ENCODE measurements at places on chromosomes 4 and X. TPM values are rescaled to one million over a fixed set of nuclear protein-coding genes. Genes with fewer than 3 reads are reported as not detected.

DNA sequence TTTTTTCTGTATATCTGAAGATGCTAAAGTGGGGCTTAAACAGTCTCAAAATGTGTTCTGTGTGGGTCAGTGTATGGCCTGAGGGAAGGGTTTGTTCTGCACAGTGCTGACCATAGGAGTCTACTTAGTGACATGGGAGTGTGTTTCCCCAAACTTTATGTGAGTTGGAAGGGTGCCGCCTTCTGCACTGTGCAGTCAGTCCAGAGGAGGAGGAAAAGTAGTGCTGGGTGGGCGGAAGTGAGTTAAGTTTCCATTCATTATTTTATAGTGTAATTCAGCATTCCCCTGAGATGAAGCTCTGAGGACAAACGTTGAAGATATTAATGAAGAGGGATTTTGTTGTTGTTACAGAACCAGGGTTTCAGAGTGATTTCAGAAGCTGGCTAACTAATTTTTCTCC, 2.9 kb downstream of the CHST7 start:
- DNase-seq: no peak

- DNase-seq: no peak
Observed at GRCh38 chr4:179817317-179817716, 2375.1 kb upstream of the AGA start.

The NPNT gene
- total RNA-seq: 33.4 TPM

The USP26 gene
- not detected for total RNA-seq

The CTAG1B gene
- total RNA-seq: not detected

GRCh38 chr4:105193536-105193935, 46.9 kb downstream of the TET2 start:
- no peak for DNase-seq

DNA sequence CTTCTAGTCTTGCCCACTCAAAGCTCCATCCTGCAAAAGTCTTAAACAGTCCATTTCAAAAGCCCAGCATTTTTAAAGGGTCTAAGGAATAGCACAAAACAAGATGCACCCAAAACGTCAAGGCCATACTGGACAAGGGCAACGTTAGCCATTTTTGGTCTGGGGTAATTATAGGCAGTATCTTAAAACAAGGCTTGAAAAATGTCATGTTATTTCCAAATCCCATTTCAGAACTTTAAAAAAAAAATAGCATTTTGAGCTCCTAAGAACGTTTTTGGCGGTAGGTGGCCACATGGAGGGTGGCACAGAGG, 584 bp upstream of the TMEM165 start:
- DNase-seq: no peak

The PTCHD1 gene
- total RNA-seq: 0.92 TPM

DNA sequence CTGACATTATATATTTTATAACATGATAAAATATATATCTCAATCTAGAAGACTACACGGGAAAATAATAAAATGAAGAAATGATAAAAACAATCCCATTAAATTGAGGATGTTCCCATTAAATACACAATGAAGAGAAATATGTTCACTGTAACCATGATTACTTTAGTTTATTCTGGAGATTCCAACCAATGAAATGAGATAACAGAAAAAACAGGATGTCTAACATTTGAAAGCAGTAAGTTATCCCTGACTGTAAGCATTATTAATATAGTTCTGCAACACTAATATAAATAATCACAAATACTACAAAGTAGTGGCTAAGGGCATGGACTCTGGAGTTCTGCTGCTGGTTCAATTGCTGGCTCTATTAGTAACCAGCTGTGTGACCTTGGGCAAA, 169.4 kb downstream of the RNF150 start:
- DNase-seq: no peak

- no peak for DNase-seq
Observed at GRCh38 chr4:48901196-48901595, 5.4 kb downstream of the OCIAD2 start.

The RASSF6 gene
- not detected for total RNA-seq

The PCDH18 gene
- total RNA-seq: 9.8 TPM

DNA sequence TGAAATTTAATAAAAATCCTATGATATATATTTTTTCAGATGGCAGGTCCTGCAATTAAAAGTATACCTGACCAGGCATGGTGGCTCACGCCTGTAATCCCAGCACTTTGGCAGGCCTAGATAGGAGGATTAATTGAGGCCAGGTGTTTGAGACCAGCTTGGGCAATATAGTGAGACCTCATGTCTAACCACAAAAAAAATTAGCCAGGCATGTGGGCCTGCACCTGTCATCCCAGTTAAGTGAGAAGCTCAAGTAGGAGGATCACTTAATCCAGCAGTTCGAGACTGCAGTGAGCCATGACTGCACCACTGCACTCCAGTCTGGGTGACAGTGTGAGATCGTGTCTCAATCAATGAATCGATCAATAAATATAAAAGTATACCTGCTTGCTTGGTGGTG, 2.5 kb downstream of the OCIAD2 start:
- no peak for DNase-seq

- DNase-seq: no peak
Observed at GRCh38 chr4:2178986-2179385, 62.9 kb downstream of the HAUS3 start.

The HTRA3 gene
- total RNA-seq: 15.7 TPM

DNA sequence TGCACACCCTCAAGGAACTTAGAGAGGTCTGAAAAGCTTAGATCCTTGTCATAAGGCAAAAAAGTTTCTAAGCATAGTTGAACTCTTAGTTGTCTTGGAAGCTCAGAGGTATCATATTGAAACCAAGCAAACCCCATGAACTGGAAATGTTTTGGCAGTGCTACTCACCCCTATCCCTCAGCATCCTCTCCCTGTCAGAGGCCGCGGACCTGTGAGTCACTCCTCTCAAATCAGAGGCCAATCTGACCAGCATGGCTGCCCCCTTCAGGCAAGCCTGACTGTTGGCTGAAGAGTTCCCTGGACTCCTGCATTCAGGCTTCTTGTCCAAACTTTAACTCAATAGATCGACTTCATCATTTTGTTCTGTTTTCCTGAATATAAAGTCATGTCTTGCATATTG, 69.4 kb downstream of the KCNIP4 start:
- DNase-seq: no peak

- DNase-seq: peak; percentile 86
Observed at GRCh38 chr4:123616951-123617461, 220.4 kb downstream of the SPRY1 start.

DNA sequence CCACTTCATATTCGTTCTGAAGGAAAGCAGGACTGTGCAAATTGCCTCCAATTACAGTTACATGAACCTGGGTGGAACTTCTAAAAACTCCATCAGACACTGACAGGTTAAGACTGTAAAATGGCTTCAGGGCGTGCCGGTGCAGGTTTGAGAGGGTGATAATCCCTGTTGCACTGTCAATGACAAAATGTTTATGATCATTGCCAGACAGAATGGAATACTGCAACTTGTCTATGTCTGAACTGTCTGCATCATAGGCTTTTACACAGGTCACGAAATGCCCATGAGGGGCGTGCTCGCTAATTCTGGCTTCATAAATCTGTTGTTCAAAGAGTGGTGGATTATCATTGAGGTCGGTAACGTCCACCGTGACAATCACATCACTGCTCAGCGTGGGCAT, 63.7 kb upstream of the MTNR1A start:
- no peak for DNase-seq

The LGI2 gene
- 4.8 TPM for total RNA-seq

The MAPK10 gene
- total RNA-seq: 13.4 TPM

- DNase-seq: no peak
Observed at GRCh38 chr4:74796631-74797030, 2.3 kb upstream of the BTC start.

DNA sequence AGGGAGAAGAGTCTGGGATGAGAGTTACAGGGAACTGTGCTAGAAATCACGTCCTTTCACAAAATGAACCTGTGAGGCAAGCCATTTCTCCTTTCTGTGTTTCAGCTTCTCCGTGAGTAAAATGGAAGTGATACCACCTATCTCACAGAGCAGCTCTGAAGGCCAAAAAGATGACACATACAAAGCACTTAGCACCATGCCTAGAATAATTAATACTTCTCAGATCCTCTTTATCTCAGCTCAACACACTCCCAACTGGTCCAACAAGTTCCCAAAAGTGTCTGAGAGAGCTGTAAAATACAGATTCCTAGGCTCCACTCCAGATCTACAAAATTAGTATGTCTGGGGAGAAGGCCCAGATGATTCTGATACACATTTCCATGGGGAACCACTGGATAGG, 38.3 kb downstream of the LHFPL1 start:
- no peak for DNase-seq

The MAGED4B gene
- total RNA-seq: 32.1 TPM

DNA sequence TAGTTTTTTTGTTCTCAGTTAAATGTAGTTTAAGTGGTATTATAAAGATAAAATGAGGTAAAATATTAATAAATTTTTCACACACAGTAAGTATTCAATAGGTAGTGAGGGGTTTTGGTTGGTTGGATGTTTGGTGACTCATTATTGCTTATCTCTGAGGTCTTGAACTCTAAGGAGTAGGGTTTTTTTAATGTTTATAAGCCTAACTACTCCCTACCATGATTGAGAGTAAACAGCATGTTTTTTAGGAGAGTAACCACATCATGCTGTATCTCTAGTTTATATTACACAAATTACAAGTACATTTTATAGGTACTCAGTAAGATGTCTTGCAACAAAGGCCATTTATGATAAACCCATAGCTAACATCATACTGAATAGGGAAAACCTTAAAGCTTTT, 181.6 kb downstream of the MAPK10 start:
- no peak for DNase-seq

The GYPA gene
- total RNA-seq: not detected

The CT45A5 gene
- not detected for total RNA-seq
